ENCODE measurements at places on chromosomes 4 and X.

- no peak for DNase-seq
Observed at GRCh38 chr4:42498040-42498439, 100.8 kb downstream of the SHISA3 start.

DNA sequence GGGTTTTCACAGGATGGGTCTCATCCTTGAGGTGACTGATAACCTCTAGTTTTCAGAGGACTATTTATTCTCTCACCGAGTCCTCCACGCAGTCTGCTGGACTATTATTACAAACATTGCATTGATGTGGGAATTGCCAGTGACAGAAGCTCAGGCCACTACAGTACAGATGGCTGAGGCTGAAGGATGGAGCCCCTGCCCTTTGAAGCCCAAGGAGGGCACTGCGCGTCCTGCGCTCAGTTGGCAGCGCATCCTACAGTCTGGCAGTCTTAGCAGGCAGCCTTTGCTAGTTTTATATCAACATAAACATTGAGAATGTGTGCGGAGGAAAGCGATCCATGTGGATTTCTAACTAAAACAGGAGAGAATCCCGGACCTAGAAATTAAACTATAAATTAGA, 1.5 kb upstream of the RELL1 start:
- no peak for DNase-seq

DNA sequence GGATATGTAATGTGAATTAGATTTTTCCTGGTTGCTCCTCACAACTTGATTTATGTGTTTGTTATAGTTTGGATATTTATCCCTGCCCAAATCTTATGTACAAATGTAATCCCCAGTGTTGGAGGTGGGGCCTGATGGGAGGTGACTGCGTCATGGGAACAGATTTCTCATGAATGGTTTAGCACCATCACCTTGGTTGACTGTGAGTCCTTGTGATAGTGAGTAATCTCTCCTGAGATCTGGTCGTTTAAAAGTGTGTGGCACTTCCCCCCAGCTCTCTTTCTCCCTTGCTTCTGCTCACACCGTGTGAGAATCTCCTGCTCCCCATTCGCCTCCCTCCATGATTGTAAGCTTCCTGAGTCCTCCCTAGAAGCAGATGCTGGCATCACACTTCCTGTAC, 2.2 kb downstream of the MID2 start:
- no peak for DNase-seq

- DNase-seq = no peak
Observed at GRCh38 chr4:145665773-145666172, 14.2 kb upstream of the C4orf51 start.

- no peak for DNase-seq
Observed at GRCh38 chr4:143559757-143560147, 46.2 kb downstream of the SMARCA5 start.

- no peak for DNase-seq
Observed at GRCh38 chr4:27149541-27150212, 289.0 kb downstream of the STIM2 start.

GRCh38 chrX:120726294-120726693, 96.4 kb upstream of the C1GALT1C1 start:
- DNase-seq = no peak

DNA sequence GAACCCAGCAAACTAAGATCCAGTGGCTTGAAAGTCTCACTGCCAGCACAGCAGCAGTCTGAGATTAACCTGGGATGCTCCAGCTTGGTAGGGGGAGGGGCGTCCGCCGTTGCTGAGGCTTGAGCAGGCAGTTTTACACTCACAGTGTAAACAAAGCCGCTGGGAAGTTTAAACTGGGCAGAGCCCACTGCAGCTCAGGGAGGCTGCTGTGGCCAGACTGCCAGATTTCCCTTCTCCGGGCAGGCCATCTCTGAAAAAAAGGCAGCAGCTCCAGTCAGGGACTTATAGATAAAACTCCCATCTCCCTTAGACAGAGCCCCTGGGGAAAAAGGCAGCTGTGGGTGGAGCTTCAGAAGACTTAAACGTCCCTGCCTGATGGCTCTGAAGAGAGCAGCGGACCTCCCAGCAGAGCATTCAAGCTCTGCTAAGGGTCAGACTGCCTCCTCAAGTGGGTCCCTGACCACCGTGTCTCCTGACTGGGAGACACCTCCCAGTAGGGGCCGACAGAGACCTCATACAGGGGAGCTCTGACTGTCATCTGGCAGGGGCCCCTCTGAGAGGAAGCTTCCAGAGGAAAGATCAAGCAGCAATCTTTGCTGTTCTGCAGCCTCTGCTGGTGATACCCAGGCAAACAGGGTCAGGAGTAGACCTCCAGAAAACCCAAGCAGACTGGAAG, 45.1 kb upstream of the CDX4 start:
- DNase-seq = no peak

- no peak for DNase-seq
Observed at GRCh38 chrX:7119950-7120877, 27.3 kb upstream of the STS start.

GRCh38 chr4:20253735-20254409, 2.2 kb downstream of the SLIT2 start:
- no peak for DNase-seq

All from RCC 7860 (cell line).